NCI-H1694 (cell line): ENCODE measurements at places on chromosomes 16 and 17.

DNA sequence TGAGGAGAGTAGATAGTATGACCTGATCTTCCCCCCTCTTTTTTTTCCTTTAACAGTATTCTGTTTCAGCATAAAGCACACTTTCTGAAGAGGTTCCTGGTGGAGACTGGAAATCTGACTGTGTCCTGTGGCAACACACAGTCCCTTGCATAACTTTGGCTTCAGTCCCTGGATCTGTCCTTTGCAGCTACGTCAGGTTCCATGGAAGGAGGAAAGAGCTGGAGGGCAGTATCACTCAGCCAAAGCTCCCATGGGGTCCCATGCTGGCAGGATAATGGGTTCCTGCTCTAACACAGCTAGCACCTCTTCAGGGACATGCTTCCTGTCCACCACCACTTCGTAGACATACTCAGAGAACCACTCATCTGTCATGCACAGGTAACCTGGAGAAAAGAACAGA, 13.3 kb upstream of the SLC6A4 start:
- DNase-seq: no peak

- DNase-seq: no peak
Observed at GRCh38 chr16:425740-426114, 278 bp downstream of the RAB11FIP3 start.

DNA sequence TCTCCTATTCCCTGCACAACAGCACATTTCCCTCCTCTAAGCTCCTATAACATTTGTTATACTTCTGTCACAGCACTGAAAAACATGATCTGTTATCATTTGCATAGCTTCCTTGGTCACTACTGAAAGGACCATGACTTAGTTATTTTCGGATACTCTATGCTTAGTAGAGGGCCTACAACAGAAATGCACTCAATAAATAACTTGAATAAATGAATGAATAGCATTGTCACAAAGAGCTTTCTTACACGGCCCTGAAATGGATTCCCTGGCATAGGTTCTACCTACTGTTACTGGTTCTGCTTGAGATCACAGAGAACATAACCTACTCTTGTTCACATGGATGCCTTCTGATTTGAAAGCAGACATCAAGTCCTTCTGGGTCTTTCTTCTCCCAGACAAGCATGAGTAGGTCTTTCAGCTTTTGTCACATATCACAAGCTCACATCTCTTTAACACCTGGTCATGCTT, 41.6 kb downstream of the MYO1D start:
- no peak for DNase-seq

- DNase-seq: no peak
Observed at GRCh38 chr16:15141586-15141985, 47.5 kb upstream of the RRN3 start.

DNA sequence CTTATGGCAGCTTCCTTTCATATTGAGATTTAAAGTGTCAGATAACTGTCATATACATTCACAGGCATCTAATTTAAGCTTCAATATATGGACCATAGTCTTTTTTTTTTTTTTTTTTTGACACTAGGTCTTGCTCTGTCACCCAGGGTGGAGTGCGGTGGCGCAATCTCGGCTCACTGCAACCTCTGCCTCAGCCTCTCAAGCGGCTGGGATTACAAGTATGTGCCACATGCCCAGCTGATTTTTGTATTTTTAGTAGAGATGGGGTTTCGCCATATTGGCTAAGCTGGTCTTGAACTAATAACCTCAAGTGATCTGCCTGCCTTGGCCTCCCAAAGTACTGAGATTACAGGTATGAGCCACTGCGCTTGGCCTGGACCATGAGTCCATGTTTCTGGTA, 13.6 kb downstream of the CEP95 start:
- DNase-seq: no peak

DNA sequence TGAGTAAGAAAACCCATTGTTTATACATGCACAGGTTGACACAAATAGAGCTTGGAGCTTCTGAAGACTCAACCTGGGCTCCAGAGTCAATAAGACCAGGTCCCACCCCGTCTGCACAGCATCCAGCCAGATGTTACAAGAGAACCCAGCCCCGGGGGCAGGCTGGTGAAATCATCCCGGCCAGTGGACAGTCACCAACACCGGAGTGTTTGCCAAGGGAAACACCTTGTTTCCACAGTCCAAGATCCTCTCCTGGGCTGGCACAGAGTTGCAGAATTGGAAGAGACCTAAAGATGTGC, 90.3 kb downstream of the RAB11FIP4 start:
- no peak for DNase-seq

GRCh38 chr17:19365833-19366636, 3.5 kb upstream of the B9D1 start:
- no peak for DNase-seq

DNA sequence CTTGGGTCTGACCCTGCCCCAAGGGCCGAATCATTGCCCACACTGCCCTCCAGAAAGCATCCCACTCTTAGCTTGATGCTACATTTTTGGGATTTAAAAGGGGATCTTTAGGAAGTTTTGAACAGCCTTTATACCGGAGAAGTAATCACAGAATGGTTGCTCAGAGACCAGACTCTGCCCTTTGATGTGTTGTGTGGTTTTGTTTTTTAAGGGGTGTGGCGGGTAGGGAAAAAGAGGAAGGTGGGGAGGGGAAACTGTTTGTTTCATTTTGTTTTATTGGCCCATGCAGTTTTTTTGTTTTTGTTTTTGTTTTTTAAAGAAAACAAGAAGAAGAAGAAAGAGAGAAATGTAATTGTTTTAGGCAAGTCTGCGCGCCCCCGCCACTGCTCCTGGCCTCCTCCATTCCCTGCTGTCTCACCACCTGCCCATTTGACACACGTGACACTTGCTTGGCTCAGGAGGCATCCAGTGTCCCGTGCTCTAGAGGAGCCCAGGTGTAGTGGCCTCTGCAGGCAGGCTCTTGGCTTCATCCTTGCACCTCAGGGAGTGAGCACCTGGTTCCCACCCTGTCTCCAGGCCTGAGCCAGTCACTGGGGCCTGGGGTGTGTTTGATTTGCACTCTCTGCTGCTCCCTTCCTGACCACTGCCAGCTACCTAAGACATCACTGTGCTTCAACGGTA, 35.7 kb downstream of the GNAO1 start:
- DNase-seq: no peak

DNA sequence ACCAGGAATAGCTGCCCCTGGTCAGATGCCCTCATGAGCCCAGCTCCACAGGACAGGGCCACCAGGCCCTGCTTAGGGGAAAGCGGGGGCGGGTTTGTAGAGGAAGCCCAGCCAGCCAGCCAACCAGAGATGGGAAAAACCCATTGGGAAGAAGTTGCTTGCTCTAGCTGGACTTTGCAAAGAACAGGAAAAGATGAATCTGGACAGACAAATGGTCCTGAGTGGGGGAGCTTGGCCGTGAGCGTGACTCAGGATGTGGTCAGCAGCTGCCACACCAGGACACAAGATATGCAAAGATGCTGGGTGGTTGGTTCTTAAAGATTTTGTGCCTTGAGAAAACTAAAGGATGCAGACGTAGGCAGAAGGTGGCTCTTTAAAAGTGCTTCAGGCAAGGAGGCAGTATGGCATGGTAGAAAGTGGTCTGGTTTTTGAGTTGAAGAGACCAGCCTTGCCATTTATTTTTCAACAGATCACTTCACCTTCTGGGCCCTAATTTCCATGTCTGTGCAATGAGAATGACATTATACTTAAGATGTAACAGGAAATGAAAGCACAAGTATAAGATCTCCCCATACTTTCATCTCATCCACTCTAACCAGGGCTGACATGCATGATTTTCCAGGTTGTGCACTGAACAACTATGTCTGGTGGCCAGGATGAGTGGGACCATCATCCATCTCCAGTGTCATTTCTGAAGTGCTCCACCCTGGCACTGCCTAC, 27.8 kb upstream of the HEATR6 start:
- no peak for DNase-seq

GRCh38 chr17:74431568-74432423, at the start of gene GPRC5C:
TSS of gene GPRC5C (plus strand) at chr17:74432088. CDS start at chr17:74439777, 7,689 bp downstream.
- DNase-seq: peak; percentile 28

- DNase-seq: no peak
Observed at GRCh38 chr17:63039899-63040602, 74.0 kb downstream of the TANC2 start.
